ENCODE measurements at places on chromosomes 1 and 21.
A peak's percentile ranks its signal among the peaks of the same experiment; 100 is the strongest.

- peak; percentile 17 for DNase-seq
Observed at GRCh38 chr1:160032165-160032820, 503 bp upstream of the PIGM start.

- no peak for DNase-seq
Observed at GRCh38 chr1:234554698-234555311, 55.2 kb downstream of the IRF2BP2 start.

- peak; percentile 20 for DNase-seq
Observed at GRCh38 chr21:43619856-43620255, 39.4 kb downstream of the HSF2BP start.

- DNase-seq: peak; percentile 75
Observed at GRCh38 chr1:41733021-41733420, 185.7 kb downstream of the HIVEP3 start.

GRCh38 chr1:31981972-31982371 lies 31.7 kb upstream of the KHDRBS1 start:
- DNase-seq: no peak

GRCh38 chr1:11273595-11274234 lies 717 bp downstream of the UBIAD1 start:
- DNase-seq: peak; percentile 7

- DNase-seq: no peak
Observed at GRCh38 chr1:153848805-153849204, 73.6 kb downstream of the SLC27A3 start.

- no peak for DNase-seq
Observed at GRCh38 chr21:45976701-45977311, 4.8 kb upstream of the COL6A1 start.

DNA sequence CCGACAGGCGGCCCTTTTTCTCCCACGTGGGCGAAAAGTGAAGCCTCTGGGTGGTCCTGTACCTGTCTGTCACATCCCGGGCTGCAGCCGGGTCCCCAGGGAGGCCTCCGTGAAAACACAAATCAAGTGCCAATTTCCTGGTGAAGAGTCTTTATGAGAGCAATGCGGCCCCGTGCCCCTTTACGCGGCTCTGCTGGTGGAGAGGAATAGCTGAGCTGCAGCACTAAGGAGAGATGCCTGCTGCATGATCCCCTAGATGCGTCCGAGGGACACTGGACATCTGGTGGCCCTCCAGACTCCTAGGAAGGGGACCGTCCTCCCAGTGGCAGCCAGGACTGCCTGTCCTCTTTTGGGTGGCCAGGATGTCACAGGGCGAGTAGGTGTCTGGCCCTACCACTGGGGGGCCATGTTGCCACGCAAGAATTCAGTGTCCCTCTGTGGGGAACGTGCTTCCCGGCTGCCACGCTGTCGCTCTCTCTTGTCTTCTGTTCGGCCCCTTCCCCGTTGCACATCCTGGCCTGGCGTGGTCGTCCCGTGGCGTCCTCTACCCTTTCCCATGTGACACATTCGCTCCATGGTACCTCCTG lies 38.7 kb downstream of the COL18A1 start:
- DNase-seq: peak; percentile 70

DNA sequence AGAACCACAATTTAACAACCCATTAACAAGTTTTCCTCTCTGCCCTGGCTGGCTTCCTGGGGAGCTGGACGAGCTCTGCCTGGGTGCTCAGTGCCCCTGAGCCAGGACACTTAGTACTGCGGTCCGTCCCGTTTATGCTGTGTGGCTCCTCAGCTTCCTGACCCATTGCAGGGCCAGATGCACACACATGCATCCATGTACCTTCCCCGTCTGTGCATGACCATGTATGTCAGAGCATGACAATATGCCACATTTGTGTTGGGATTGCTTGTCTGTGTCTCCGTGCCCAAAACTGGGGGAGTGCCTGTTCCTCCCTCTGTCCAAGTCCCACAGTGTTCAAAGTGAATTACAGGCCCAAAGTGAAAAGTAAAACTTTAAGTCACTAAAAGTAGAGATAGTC lies 9.7 kb upstream of the TFF3 start:
- DNase-seq: no peak

DNA sequence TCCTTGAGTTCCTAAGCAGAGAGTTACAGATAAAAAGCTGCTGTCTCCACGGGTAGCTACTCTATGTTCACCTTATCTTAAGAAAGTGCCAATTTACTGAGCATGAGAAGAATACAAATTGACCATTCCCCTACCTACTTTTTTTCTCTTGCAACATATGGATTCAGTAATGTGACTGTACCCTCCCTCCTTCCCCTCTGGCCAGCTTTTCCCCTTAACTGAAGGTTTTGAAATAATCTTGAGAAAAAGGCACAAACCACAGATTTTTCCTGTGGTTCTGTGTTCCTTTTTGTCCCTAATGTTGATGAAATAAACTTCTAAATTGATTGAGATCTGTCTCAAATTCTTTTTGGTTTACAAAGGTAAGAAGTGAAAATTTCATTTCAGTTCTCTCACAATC lies 2.6 kb upstream of the CD2 start:
- no peak for DNase-seq

GRCh38 chr1:247906504-247907047 lies 11.2 kb downstream of the OR2W3 start:
- no peak for DNase-seq

DNA sequence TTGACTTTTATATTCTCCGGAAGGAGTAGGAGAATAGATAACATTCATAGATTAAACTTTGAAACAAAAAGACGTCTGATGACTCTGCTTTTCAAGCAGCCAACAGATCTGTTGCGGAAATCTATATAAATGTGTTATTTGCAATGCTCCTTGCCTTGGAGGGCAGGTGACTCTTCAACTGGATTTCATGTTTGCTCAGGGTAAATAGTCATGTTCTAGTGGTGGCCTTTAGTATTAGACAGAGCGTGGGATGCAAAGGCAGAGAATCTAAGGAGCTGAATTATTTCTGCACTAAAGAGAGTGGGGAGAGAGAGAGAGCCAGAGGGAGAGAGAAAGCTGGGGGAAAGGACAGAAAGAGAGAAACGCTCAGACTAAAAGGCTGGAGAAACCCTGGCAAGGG lies 454.3 kb downstream of the AJAP1 start:
- DNase-seq: no peak

DNA sequence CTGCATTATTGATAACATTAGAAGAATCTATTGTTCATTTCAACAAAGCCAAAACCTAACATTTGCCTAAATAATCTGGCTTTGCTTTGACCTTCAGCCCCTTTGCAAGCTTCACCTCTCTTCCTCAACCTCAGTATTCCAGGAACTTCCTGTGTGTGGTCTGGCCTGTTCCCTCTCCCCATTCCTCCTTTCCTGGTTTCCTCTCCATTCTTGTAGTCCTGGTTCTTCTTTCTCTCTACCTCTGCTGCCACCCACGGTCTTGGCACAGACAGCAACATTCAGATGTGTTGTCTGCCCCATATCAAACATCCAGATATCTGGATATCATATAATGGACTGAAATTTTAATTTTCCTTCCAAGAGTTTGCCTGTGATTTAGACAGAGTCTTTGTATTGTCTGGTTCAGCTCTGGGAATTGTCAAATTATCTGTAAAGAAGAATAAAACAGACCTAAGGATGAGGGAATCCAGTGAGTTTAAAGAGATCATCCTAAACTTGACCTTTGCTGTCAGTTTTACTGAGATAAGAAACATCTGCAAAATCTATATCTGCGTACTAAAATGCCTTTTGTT lies 148.1 kb upstream of the KCTD3 start:
- no peak for DNase-seq

- DNase-seq: no peak
Observed at GRCh38 chr1:43705334-43705733, 2.0 kb upstream of the ST3GAL3 start.

GRCh38 chr1:13960375-13960987 lies 260.5 kb downstream of the PRDM2 start:
- peak; percentile 47 for DNase-seq

DNA sequence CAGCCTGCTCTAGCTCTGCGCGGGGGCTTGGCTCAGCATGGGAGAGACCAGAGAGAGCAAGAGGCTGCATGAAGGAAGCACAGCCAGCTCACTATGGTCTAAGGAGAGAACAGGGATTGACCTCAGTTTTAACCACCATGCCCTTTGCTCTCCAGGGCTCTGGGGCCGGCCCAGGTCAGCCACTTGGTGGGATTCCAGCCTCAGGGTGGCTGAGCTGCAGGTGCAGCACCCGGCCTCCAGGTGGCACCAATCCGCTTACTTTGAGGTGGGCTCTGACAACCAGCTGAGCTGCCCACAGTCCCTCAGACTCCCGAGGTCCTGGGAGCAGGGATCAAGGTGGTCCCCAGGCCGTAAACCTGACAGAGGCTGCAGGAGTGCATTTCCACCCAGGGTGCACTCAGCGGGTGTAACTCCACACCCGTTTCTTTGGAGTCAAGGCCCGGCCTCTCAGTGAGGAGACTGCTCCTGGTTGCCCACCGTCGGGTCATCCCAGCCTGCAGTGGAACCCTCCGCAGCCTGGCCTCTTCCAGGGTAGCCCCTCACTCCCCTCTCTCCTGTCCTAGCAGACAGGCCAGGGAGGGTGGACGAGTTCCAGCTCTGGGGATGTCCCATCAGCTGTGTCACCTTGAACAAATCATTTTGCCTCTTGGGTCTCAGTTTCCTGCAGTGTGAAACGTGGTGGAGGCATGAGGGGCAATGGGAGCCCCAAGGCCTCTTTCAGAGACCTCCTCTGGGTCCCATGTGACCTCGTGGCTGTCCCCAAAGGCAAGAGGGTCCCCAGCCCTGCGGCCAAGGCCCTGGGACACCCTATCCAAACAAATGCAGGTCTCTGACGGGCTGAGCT lies 607 bp upstream of the LGR6 start:
- DNase-seq: peak; percentile 31

DNA sequence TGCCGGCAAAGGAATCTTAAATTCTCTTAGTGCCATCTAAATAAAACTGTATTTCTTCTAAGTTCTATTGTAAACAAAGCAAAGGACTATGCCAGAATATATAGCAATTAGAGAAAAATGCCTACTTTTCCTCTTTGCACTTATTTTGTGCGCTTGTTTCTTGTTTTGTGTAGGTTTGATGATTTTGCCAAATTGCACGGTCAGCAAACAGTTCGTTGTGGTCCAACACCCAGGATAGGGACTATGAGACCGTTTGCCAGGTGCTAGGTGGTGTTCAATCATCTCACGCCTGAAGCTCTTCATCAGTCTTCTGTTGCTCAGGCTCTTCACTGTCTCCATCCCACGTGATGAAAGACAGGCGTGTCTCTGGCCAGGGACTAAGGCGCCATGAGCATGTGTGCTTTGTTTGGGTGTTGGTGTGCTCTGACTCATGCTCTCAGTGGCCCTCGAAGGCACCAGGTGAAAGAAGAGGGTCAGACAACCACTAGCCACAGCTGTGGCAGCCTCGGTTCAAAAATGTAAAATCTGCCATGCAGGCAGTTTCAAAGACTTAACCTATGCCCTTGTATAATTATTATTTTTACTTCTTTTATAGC lies 36.9 kb upstream of the KCNE1 start:
- DNase-seq: no peak

GRCh38 chr1:19762175-19762779 lies 37.4 kb downstream of the TMCO4 start:
- DNase-seq: peak; percentile 8

DNA sequence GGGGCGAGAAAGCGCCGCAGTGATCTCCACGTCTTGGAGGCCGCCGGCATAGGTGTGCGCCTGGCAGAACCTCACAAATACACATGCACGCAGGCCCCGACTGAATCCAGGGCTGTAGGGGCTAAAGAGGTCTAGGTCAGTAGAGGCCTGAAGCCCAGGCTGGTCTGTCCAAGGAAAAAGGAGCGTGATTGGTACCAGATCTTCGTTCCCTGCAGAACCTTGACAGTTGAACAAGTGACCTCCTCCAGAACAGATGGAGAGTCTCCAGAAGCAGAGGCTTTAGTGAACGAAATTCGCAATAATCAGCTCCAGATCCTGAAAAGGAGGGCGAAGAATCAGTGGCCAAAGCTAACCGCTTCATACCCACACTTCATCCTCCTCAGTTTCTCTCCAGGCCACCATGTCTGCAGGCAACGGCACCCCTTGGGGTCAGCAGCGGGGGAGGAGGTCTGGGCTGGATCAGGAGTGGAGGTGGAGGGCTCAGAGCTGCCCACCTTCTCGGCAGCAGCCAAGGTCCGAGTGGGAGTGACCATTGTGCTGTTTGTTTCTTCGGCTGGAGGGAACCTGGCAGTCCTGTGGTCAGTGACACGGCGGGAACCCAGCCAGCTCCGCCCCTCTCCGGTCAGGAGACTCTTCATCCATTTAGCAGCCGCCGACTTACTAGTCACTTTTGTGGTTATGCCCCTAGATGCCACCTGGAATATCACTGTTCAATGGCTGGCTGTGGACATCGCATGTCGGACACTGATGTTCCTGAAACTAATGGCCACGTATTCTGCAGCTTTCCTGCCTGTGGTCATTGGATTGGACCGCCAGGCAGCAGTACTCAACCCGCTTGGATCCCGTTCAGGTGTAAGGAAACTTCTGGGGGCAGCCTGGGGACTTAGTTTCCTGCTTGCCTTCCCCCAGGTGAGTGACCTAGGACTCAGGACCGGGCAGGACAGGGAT lies 749 bp upstream of the PEX11B start:
- no peak for DNase-seq

DNA sequence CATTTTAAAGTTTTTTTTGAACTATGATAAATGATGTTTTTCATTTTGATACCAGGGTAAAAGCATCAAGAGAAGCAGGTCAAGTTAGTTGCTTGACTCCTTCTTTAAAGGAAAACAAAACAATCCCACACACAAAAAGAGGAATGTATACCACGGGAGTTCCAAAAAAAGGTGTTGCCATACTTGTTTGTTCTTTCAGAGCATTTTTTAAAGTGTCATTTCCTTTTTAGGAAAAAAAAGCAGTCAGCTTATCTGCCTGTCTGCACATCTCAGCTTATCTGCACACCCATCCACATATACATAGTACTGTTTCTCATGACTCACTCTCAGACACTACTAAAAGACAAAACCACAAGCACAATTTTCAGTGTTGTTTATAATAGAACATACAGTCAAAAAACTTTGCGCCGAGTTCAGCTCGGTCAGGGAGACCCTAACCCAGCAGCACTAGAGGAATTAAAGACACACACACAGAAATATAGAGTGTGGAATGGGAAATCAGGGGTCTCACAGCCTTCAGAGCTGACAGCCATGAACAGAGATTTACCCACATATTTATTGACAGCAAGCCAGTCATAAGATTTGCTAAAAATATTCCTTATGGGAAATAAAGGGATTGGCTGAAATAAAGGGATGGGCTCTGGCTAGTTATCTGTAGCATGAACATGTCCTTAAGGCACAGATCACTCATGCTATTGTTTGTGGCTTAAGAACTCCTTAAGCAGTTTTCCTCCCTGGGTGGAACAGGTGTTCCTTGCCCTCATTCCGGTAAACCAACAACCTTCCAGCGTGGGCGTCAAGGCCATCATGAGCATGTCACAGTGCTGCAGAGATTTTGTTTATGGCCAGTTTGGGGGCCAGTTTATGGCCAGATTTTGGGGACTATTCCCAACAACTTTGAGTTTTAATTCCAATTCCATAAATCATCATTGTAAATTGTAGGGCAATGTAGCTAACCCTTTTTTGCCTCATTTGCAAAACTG lies 11.4 kb upstream of the MNDA start:
- DNase-seq: no peak

- no peak for DNase-seq
Observed at GRCh38 chr1:163799190-163799805, 477.5 kb downstream of the NUF2 start.

GRCh38 chr21:35266546-35266945 lies 217.4 kb upstream of the RUNX1 start:
- no peak for DNase-seq

GRCh38 chr1:44339731-44340130 lies 15.3 kb downstream of the ERI3 start:
- no peak for DNase-seq

- no peak for DNase-seq
Observed at GRCh38 chr1:184593597-184593996, 161.1 kb downstream of the EDEM3 start.

GRCh38 chr1:85583611-85584263 lies 3.2 kb downstream of the CCN1 start:
- DNase-seq: no peak
